Central memory CD8-positive, alpha-beta T cell (primary cell): ENCODE measurements at places on chromosomes 1 and 21.
A peak's percentile ranks its signal among the peaks of the same experiment; 100 is the strongest.

- H3K4me3 ChIP-seq: no peak overlapping the region
- no peaks in the 10 kb centered on the region for H3K36me3 ChIP-seq
- H3K4me1 ChIP-seq: peaks cover 7% of the 10 kb centered on the region
- peaks cover 20% of the 10 kb centered on the region for H3K27me3 ChIP-seq
- DNase-seq: no peak
Observed at GRCh38 chr1:230048322-230048721, 18.7 kb upstream of the GALNT2 start.

GRCh38 chr1:155124503-155125463 is 2.9 kb upstream of the EFNA1 start:
- no peak overlapping the region for H3K27ac ChIP-seq
- peaks cover 24% of the 10 kb centered on the region for H3K4me1 ChIP-seq
- DNase-seq: no peak
- no peaks in the 10 kb centered on the region for H3K36me3 ChIP-seq
- peaks cover 31% of the 10 kb centered on the region for H3K27me3 ChIP-seq

DNA sequence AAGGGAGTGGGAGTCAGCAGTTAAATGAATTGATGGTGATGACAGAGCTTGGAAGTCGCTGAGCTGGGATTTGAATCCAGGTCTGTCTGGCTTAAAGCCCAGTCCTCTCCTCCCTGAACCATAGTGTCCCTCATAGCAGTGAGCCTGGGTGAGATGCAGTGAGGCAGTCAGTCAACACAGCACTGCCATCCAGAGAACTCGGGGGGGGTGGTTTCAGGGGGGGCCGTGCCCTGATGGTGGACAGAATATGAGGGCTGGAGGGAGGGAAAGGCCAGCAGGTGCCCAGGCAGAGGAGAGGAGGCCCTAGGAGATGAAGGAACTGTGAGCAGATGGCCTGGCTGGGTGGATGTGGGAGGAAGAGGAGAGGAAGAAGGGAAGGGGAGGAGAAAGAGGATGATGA is 405.6 kb downstream of the PTPRU start:
- H3K4me1 ChIP-seq: no peaks in the 10 kb centered on the region
- no peak overlapping the region for H3K27ac ChIP-seq
- H3K4me3 ChIP-seq: no peak overlapping the region

- peaks cover 56% of the 10 kb centered on the region for H3K27me3 ChIP-seq
- H3K27ac ChIP-seq: no peak overlapping the region
- no peak overlapping the region for H3K4me3 ChIP-seq
Observed at GRCh38 chr1:47651311-47652089, 213.7 kb downstream of the FOXD2 start.

- H3K27me3 ChIP-seq: peaks cover 8% of the 10 kb centered on the region
- H3K36me3 ChIP-seq: no peaks in the 10 kb centered on the region
- no peak overlapping the region for H3K4me3 ChIP-seq
- no peaks in the 10 kb centered on the region for H3K4me1 ChIP-seq
- no peak overlapping the region for H3K27ac ChIP-seq
Observed at GRCh38 chr1:183812686-183813569, 8.0 kb downstream of the RGL1 start.

DNA sequence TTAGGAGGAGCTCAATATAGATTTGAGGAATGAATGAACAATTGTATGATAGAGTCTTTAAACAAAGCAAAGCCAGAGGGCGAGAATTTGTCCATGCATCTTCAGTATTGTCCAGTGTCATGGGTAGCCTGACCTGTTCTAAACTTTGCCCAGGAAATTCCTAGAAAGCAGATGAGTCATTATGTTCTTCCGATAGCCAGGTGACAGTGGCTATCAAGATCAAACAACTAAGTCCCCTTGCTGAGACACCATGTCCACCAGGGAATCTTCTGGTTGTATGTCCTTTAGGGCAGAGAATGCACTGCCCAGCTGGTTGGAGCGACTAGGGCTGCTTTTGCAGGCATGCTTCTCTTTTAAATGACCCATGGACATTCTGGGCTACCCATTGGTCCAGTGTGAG is 1.8 kb upstream of the SLC26A9 start:
- peaks cover 77% of the 10 kb centered on the region for H3K27me3 ChIP-seq
- H3K27ac ChIP-seq: no peak overlapping the region
- H3K4me1 ChIP-seq: no peaks in the 10 kb centered on the region

- peaks cover 6% of the 10 kb centered on the region for H3K36me3 ChIP-seq
- peak overlapping the region; percentile 67 for H3K27ac ChIP-seq
- H3K4me3 ChIP-seq: peak overlapping the region; percentile 91
- H3K4me1 ChIP-seq: peaks cover 23% of the 10 kb centered on the region
Observed at GRCh38 chr1:61084491-61085031, 2.2 kb downstream of the NFIA start.

DNA sequence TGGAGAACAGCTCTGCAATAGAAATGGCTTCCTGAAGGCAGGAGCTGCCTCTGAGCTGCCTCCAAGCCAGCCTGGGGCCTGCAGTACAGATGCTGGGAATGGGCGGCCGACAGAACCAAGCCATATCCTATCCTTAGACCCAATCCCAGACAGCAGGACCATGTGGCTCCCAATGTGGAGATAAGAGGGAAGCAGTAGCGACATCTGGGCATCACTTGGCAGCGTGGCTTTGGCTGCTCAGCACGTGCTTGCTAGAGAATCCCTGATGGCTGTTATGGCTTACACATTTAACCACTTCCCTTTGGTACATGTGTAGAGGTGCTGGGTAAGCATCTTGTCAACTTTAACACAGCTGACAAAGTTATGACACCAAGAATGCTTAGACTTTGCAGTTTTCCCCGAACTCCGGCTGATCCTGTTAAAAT is 87.7 kb downstream of the MAN1C1 start:
- H3K27me3 ChIP-seq: no peaks in the 10 kb centered on the region
- no peaks in the 10 kb centered on the region for H3K36me3 ChIP-seq
- peaks cover 22% of the 10 kb centered on the region for H3K4me1 ChIP-seq
- H3K27ac ChIP-seq: no peak overlapping the region

DNA sequence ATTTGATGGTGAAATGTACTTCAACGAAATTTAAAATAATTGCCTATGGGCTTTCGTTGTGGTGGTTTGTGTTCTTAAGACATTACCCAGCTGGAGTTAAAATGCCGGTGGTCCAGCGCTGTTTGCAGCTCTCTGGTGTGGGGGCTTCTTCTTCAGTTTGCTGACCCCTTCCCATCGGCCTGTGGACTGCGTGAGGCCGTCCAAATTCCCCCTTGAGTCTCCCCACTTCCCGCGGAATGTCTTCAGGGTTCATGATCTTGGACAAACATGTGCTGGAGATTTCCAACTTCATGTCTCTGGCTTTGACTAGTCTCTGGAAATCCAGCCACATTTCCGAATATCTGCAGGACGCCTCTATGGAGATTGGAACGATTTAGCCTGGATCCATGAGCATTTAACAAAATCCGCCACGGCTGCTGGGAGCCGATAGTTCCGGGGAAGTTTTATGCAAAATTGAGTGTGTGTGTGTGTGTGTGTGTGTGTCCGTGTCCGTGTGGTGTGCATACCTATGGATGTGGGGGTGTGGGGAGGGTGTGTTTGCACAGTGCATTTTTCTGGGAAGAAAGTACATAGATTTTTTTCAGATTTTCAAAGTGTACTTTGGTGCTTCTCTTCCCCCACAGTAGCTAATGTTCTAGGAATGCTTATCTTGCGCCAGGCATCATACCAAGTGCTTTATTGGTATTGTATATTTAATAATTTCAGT is 117.2 kb downstream of the PCP4 start:
- H3K4me3 ChIP-seq: no peak overlapping the region
- H3K4me1 ChIP-seq: no peaks in the 10 kb centered on the region
- no peaks in the 10 kb centered on the region for H3K27me3 ChIP-seq
- no peak for DNase-seq

- H3K27me3 ChIP-seq: no peaks in the 10 kb centered on the region
- no peaks in the 10 kb centered on the region for H3K4me1 ChIP-seq
- no peak for DNase-seq
- H3K4me3 ChIP-seq: no peak overlapping the region
- H3K36me3 ChIP-seq: peaks cover 4% of the 10 kb centered on the region
- H3K27ac ChIP-seq: no peak overlapping the region
Observed at GRCh38 chr1:48761411-48761810, 15.3 kb downstream of the BEND5 start.

DNA sequence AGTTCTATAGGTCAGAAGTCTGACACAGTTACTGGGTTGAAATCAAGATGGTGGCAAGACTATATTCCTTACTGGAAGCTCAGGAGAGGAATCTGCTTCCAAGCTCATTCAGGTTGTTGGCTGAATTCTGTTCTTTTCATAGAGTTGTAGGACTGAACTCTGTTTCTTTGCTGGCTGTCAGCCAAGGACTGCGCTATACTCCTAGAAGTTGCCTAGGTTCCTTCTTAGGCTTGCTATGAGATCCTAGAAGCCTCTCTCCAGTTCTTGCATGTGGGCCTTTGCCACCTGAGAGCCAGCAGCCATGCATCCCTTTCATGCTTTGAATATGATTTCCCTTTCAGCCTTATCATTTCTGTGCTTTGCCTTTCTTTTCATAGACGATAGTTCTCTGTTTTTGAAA is 176.4 kb downstream of the RPS6KC1 start:
- DNase-seq: no peak
- no peaks in the 10 kb centered on the region for H3K4me1 ChIP-seq
- H3K27ac ChIP-seq: no peak overlapping the region
- no peak overlapping the region for H3K4me3 ChIP-seq

GRCh38 chr1:203120325-203121153 is 7.0 kb upstream of the ADORA1 start:
- H3K27me3 ChIP-seq: peaks cover 94% of the 10 kb centered on the region
- no peaks in the 10 kb centered on the region for H3K36me3 ChIP-seq
- DNase-seq: no peak
- H3K4me3 ChIP-seq: no peak overlapping the region

DNA sequence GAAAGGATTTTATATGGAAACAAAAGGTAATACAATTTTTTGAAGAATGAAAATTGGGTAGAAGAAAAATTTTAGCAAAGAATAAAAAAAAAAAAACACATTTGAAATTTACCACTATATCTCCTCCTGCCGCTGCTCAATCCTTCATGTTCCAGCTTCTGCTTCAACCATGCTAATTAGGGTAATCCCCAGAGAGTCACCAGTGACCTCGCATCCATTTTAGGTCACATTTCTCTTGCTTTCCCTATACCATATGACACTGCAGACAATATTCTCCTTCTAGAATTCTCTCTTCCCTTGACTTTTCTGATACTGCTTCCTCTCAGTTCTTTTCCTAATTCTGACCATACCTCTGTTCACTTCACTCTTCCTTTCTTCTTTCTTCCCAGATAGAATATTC is 237.1 kb downstream of the USH2A start:
- no peaks in the 10 kb centered on the region for H3K4me1 ChIP-seq
- DNase-seq: no peak
- no peaks in the 10 kb centered on the region for H3K36me3 ChIP-seq
- H3K27ac ChIP-seq: no peak overlapping the region
- H3K27me3 ChIP-seq: no peaks in the 10 kb centered on the region
- no peak overlapping the region for H3K4me3 ChIP-seq

- peaks cover 14% of the 10 kb centered on the region for H3K4me1 ChIP-seq
- H3K27ac ChIP-seq: no peak overlapping the region
- no peak overlapping the region for H3K4me3 ChIP-seq
- no peak for DNase-seq
Observed at GRCh38 chr1:27968692-27969091, 8.9 kb downstream of the XKR8 start.

DNA sequence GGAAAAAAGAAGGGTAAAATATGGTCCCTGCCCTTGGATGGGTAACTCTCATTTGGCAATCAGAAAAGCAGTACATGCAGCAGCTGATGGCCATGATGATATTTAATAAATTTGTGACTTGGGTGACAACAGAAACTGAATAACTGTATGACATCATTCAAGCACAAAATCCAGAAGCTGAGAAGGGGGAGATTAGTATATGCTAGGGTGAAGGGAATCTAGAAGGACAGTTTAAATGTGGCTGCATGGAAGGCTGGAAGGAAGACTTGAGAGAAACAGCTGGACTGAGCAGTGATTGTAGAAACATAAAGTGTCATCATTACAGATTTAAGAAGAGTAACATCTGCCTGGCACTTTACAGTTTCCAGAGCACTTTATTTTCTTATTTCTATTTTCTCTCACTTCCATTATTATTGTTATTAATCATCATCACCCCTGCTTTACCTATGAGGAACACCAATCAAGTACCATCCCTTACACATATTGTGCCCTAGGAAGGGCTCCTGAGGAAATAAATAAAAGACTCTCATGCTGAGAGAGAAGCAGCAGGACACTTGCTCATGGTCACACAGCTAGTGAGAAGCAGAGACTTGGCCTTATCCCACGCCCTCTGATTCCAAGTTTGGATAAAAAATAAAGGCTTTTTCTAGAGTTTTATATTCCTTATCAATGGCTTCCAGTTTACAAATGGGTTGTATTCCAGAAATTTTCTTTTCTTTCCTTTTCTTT is 207.2 kb downstream of the PBX1 start:
- no peaks in the 10 kb centered on the region for H3K27me3 ChIP-seq
- H3K4me1 ChIP-seq: no peaks in the 10 kb centered on the region
- H3K4me3 ChIP-seq: no peak overlapping the region
- no peaks in the 10 kb centered on the region for H3K36me3 ChIP-seq
- H3K27ac ChIP-seq: no peak overlapping the region
- no peak for DNase-seq

GRCh38 chr1:189787201-189787600 is 690.5 kb downstream of the BRINP3 start:
- no peaks in the 10 kb centered on the region for H3K4me1 ChIP-seq
- no peak overlapping the region for H3K27ac ChIP-seq
- no peak for DNase-seq

DNA sequence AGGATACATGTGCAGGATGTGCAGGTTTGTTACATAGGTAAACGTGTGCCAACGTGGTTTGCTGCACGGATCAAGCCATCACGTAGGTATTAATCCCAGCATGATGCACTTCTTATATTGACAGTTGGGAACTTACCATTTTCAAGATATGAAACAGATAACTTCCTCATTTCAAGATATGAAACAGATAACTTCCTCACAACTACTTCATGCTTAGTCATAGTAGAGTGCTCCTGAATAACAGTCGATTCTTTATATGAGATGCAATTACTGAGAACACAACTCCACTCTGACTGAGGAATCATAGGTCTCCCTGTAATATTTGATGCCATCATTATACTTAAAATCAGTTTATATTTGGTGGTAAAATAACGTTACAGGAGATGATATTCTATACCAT is 1124.3 kb downstream of the AMY1C start:
- H3K4me1 ChIP-seq: no peaks in the 10 kb centered on the region
- H3K4me3 ChIP-seq: no peak overlapping the region
- DNase-seq: no peak
- H3K36me3 ChIP-seq: no peaks in the 10 kb centered on the region
- H3K27me3 ChIP-seq: no peaks in the 10 kb centered on the region
- no peak overlapping the region for H3K27ac ChIP-seq

DNA sequence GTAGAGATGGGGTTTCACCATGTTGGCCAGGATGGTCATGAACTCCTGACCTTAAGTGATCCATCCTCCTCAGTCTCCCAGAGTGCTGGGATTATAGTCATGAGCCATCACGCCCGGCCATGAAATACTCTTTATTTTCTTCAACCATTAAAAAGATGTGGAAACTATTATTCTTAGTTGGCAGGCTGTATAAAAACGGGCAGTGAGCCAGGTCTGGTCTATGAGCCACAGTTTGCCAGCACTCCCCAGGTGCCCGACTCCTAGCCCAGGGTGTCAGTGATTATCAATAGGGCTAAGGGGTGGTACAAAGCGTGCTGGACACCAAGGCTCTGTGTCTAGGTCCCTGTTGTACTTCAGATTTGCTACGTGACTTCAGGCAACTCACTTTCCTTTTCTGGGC is 3.7 kb upstream of the TMEM61 start:
- H3K36me3 ChIP-seq: no peaks in the 10 kb centered on the region
- no peaks in the 10 kb centered on the region for H3K4me1 ChIP-seq
- H3K4me3 ChIP-seq: no peak overlapping the region
- no peak overlapping the region for H3K27ac ChIP-seq
- DNase-seq: no peak
